Hepatic stellate cell (primary cell): ENCODE measurements at places on chromosomes 12 and 14.

DNA sequence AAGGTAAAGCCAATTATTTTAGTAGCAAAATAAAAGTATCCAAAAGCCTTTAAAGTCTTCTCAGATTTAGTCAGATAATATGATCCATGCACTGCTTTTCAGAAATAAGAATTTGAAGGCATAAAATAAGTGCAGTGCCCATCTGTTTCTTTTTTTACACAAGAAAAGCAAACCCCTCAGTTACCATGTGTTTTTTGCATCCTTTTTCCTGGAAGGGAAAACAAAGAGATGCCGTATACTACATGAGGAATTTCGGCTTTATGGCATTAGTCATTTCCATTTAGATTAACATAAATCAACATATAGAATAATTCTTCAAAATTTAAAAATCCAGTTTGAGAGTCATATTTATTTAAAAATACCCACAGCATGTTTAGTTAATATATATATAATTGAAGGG lies 70.0 kb upstream of the GNPNAT1 start:
- DNase-seq = no peak

GRCh38 chr14:69901113-69901951 lies 22.1 kb downstream of the SMOC1 start:
- DNase-seq = no peak

DNA sequence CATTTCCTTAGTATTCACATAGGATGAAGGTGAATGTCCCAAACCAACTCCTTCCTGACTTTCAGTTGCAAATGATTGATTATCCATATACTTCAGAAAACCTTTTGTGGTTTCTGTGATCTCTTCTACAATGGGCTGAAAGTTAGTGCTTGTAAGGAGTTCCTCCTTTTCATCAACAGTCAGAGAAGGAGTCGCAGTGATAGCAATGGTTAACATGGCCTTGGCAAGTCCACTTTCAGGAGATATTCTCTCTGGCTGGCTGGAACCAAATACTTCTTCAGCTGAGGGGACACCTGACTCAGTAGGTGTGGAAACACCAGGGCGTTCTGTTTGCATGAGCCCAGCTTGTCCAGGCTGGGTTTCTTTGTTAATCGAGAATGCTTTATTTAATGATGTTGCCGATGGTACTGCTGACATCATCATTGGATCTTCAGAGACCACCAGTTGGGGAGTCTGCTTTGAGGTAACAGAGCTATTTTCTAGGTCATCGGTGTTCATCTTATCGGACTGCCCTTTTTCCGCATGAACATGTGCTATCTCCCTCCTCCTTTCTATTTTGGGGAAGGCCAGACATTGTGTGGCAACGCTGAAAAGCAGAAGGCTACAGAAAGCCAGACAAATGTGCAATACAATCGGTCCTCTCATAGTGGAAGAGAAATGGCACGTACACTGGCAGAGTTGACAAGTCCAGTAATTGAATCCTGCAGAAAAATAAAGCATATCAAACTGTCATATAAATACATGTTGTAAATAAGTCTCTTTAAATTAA lies 13.1 kb downstream of the ARMH4 start:
- DNase-seq = no peak

DNA sequence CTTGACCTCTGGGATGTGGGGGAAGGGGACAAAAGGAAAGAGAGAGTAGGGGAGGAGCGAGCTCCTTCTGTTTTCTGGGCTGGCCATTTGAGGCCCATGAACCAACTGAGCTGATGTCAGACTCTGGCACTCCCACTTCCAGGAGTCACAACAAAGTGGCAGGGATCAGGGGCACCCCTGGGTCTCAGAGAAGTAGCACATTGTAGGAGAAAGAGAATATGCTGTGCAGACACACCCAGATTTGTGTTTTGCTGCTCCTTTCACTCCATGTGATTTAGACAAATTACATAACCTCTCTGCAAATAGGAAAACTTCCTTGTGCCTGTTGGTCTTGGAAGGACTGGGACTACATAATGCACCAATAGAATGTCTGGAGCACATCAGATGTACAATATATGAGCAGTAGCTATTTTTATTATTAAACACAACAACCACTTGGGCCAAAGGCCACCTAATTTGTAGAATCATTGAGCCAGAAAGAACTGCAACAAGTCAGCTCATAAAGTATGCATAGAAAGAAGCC lies 265.5 kb downstream of the ZFP36L1 start:
- DNase-seq = no peak

DNA sequence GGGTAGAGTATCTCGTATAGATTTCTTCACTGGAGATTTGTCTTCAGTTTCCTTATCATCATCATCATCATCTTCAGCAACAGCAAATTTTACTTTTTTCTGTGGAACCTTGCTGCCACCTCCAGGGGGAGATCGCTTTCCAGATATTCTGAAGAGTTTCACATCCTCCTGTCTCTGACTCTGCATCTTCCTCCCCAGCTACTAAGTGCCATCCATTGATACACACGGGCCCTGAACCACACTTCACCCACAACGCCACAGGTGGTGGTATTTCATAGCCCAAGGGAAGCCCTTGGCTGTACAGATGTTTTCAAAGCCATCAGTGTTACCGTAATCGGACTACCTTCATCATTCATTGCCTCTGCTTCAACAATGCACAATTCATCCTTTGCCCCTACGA lies 82.2 kb downstream of the PPP2R5C start:
- DNase-seq = no peak

- peak; percentile 60 for DNase-seq
These were observed 37.5 kb downstream of the CHST11 start for GRCh38 chr12:104494137-104494792.

GRCh38 chr14:33596211-33597080 lies 354.4 kb downstream of the EGLN3 start:
- no peak for DNase-seq

- no peak for DNase-seq
These were observed 65.0 kb downstream of the GALNT9 start for GRCh38 chr12:132264086-132265010.
